ENCODE measurements at places on chromosomes 2 and 18. TPM values are rescaled to one million over a fixed set of nuclear protein-coding genes. Genes with fewer than 3 reads are reported as not detected.

C2orf66 gene
- 0.06 TPM for polyA plus RNA-seq

PTPRN gene
- polyA plus RNA-seq, result not detected

FBXO15 gene
- polyA plus RNA-seq, result 3.5 TPM

SOX11 gene
- polyA plus RNA-seq, result 0.26 TPM

HOXD12 gene
- not detected for polyA plus RNA-seq

EFR3B gene
- polyA plus RNA-seq, result 0.39 TPM

ZNF804A gene
- polyA plus RNA-seq, result 0.21 TPM

FBXO11 gene
- 27.8 TPM for polyA plus RNA-seq

CRYGC gene
- not detected for polyA plus RNA-seq

ANO7 gene
- polyA plus RNA-seq, result 1.3 TPM

PRADC1 gene
- polyA plus RNA-seq, result 29.5 TPM

UPP2 gene
- polyA plus RNA-seq, result not detected

DCC gene
- 0.03 TPM for polyA plus RNA-seq

SERPINB4 gene
- polyA plus RNA-seq, result not detected

IL36G gene
- not detected for polyA plus RNA-seq

PPM1B gene
- 25.9 TPM for polyA plus RNA-seq

SCYGR4 gene
- polyA plus RNA-seq, result not detected

CIB4 gene
- polyA plus RNA-seq, result not detected

L3MBTL4 gene
- 2.1 TPM for polyA plus RNA-seq

HMSD gene
- polyA plus RNA-seq, result 0.48 TPM

ARHGAP25 gene
- polyA plus RNA-seq, result 72.0 TPM

CIDEA gene
- not detected for polyA plus RNA-seq

AQP12B gene
- not detected for polyA plus RNA-seq

PMAIP1 gene
- 10.1 TPM for polyA plus RNA-seq
